ENCODE measurements at places on chromosomes 11 and 22.

DNA sequence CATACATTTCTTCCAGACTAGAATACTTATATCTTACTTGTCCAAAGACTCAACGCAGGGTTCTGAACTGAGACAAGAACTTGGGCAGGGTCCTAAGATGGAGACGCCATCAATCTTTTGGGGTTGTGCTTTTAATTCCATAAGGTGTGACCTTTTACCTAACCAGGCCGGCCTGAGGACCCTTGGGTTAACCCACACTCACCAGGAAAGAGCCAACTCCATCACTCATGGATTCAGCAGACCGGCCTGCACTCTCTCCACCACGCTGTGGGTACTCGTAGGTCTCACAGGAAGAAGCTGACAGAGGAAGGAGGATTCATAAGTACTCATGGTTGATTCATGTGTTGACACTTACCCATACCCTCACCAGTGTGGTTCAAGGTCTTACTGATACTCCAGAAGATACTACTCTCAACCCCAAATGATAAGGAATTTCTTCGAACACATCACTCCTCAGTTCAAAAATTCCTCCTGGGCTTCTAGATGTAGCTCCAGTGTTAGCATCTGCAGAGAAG, 36.2 kb downstream of the USP35 start:
- no peak for DNase-seq

GRCh38 chr11:34957206-34957605, 40.8 kb downstream of the PDHX start:
- no peak for DNase-seq

- DNase-seq: no peak
Observed at GRCh38 chr22:44936201-44936600, 73.6 kb downstream of the PHF21B start.

DNA sequence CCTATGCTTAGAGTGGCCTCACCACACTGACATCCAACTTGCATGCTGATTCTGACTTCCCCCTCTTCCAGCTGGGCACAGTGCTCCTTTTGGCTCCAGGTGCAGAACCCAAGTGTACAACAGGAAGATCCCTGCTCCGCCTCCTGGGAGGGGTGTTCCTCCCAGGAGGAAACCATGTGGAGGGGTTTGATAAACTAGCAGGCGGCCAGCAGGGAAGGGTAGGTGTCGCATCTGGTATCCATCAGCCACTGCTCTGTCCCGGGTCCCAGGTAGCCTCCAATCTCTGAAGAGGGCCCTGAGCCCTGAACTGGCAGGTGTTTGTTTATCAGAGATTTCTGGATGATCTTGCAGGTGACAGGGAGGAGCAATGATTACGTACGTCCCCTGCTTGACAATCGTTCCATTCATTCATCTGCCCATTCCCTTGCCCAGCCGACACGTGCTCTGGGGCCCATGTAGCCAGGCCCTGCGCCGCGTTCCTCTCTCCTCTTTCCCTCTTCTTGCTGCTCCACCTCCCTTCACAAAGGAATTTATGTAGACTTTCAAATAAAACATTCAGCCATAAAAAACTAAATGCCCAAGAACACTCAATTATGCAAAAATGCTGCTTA, 41.2 kb upstream of the MICAL2 start:
- DNase-seq: no peak

- DNase-seq: no peak
Observed at GRCh38 chr11:93694557-93694956, 33.1 kb downstream of the CEP295 start.

DNA sequence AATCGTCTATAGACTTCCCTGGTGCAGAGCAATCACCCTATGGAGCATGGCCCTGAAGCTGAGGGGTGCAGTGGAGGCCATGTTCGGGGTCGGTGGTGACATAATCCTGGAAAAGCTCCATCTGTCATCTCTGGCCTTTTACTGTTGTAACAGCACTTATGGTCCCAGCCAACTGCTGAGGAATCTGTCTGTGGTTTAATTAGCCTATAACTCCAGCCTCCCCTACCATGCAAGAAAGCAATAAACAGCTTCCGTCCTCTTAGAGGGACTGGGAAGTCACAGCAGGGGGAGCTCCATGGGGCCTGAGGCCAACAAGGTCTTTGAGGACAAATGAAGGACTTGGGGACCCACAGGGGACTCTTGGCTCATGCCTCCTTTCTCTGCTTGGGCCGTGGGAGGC, 159.1 kb upstream of the NECTIN1 start:
- no peak for DNase-seq

GRCh38 chr11:64694821-64695365, 28.1 kb downstream of the NRXN2 start:
- no peak for DNase-seq

GRCh38 chr11:122754553-122755322, 83.6 kb upstream of the CRTAM start:
- no peak for DNase-seq

DNA sequence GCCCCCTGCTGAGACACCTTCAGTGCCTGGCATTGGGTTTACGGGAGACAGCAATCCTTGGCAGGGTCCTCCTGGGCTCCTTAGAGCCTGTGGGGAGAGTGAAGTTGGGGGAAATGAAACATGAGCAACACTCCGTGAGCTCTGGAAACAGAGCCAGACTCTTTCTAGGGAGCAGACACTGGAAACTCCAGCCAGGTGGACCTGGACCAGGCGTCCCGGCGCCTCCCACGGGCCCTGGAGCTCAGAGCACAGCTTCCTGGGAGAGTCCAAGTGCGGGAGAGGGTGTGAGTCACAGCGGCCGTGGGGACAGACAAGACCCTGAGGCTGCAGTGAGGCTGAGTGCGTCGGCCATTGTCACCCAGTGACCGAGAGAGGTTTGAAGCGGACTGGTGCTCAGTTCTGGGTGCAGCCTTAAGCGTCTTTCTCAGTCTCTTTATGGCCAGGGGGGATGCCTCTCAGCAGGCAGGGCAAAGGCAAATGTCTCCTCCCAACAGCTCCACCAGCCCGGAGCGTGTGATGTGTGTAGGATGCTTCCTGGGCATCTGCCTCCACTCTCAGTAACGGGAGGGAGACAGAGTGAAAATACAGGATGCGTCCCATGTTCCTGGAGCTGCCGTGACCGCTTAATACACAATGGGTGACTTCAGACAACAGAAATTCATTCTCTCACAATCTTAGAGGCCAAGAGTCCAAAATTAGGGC, 399.2 kb downstream of the SHANK2 start:
- DNase-seq: no peak

DNA sequence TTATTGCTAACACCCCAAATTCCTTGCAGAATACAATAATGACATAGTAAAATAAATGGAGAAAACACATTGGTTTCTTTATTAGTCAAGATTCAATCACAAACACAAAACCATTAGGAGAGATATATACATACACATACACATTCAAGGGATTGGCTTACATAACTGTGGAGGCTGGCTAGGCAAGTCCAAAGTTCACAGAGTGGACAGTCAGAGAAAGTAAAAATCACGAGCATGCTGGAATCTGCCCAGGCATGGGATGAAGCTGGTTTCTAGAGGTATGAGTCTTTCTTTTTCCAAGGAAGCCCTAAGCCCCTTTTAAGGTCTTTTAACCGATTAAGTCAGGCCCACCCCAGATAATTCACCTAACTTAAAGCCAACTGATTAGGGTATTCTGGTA, 13.6 kb upstream of the OR56B1 start:
- no peak for DNase-seq

GRCh38 chr11:88484873-88485621, 147.5 kb upstream of the CTSC start:
- DNase-seq: peak; percentile 55

DNA sequence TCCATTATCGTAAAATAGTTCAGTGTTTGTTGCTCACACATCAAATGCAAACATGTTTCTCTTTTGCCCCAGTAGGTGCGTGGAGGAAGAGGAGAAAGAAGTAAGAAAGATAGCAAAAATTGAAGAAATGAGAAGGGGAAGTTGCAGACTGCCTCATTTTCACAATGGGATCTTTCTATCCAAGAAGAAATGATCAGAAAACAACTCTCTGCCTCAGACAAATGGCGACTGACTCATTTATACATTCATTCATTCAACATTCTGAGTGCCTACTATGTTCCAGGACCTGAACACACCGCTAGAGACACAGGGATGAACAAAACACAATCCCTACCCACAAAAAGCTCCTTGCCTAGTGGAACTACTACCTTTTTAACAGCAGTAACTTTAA, 367 bp downstream of the HPS5 start:
- DNase-seq: peak; percentile 7

DNA sequence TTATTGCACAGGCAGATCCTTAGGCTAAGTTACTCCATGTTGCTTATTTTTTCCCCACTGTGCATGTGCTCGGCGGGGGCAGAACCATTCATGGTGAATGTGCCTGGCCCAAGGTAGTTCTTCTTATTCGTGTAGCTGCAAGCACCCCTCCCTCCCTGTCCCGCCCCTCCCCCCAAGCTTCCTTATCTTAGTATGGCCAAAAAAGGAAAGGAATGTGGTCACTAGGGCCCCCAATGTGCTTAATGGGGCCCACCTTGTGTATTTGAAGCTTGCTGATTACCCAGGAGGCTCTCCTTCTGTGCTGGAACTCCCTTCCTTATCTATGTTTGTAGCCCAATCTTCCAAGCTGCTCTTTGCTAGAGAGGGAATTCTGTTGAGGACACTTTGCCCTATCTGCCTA, 1259.7 kb upstream of the RAG2 start:
- DNase-seq: no peak

DNA sequence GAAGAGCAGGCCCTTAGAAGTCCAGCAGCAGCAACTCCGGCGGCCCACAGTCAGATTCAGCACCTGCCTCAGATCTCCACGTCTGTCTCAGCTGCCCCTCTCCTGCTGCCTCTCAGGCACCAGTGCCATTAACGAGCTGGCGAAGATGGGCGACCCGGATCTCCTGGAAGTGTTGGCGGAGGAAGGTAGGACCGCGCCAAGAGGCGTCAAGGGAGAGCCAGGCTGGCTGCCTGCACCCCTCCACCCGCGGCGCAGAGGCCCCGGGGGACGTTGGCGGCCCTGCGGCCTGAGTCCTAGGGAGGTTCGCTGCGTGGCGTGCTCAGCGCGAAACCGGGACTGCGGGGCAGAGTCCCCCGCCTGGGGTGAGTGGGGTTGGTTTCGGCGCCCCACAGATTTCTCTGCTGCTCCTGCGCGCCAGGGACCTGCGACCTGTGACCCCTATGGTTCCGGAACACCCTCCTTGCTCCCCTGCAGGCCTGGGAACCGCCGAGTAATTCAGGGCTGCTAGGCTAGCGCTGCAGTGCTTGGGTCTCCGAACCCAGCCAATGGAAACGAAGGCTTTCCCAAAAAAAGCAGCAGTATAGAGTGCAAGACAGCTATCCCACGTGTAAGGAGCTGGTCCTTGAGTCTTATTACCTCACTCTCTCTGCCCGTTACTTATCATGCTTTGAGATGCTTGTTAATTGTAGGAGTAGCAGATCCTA, 615 bp downstream of the ANO5 start:
- no peak for DNase-seq

DNA sequence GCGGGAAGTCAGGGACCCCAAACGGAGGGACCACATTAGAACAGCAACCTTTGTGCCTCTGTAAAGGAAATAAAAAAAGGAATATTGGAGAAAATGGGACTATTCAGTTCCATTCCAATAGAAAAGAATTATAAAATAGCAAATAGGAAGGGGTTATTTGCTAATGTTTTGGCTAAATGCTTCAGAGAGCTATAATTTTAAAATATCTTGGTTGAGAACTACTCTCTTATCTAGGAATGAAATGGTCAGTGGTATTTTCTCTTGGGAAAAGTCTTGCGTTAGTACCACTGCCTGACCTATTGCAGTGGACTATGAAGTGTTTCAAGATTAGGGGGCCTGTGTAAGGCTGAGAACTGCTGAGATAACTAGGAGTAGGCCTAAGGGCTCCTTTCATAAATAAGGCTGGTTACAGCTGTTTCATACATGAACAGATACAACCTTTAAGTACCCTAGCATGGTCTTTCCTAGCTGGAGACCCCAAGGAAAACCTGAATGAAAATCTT, 6.9 kb upstream of the WEE1 start:
- no peak for DNase-seq

DNA sequence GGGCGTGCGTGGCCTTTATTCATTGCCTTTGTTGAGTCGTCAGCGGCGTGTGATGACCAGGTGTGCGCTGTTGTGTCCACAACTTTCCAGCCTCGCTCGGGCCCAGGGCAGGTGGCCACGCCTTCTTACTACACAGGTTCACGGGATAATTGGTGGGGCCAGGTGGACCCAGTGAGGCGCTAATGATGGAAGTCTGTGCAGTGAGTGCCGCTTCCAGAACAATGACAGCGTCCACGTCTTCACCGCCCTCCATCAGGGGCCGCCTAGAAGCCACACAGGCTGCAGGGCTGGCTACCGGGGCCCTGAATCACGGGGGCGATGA, 1197.3 kb downstream of the BRD1 start:
- no peak for DNase-seq

DNA sequence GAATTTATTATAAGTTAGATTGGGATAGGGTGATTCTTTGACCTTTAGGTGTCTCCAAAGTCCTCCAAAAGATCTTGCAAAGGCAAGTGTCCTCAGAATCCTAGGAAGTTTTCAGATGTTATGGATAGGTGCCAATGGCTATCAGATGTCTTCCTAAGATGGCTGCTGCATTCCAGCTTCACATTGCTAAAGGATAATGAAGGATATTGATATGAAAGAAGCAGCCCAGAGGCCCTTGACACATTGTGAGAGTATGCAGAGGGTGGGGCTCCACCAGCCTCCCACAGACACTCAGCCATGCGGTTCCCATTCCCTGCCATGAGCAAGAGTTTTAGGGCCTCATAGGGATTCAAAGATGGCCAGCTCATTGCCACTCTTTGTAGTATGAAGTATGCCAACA, 22.3 kb upstream of the GLYATL2 start:
- no peak for DNase-seq

DNA sequence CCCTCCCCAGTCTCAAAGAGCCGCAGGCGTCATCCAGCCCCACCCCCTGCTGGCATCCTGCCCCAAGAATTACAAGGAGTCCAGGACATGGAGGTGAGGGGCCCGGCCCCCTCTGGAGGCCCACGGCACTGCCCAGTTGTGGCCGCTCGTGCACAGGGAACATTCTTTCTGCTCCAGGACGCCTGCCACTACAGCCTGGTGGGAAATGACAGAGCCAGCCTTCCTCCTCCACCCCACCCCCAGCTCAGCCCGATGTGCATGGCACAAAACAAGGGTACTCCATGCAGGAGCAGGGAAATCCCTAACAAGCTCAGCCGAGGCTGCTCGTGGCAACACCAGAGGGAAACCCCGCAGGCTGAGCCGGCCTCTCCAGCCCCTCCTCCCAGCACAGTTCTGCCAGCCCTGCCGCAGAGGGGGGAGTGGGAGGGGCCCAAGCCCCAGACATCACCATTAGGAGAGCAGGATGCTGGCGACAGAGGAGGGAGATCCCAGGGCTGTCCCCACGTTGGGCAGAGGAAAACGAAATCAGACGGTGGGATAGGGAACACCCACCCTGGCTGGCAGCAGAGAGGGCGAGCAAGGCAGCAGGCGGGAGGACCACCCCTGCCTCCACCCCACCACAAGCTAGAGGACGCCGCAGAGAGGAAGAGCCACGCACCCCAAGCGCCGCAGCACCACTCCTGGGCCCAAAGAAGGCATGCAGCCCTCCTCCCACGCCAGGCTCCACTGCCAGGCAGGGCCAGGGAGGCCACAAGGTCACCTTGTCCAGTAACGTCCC, 10.0 kb downstream of the IGSF9B start:
- no peak for DNase-seq

Data from dermis microvascular lymphatic vessel endothelial cell (primary cell).